ENCODE measurements at places on chromosomes 16 and 17. TPM values are rescaled to one million over a fixed set of nuclear protein-coding genes. Genes with fewer than 3 reads are reported as not detected.

DNA sequence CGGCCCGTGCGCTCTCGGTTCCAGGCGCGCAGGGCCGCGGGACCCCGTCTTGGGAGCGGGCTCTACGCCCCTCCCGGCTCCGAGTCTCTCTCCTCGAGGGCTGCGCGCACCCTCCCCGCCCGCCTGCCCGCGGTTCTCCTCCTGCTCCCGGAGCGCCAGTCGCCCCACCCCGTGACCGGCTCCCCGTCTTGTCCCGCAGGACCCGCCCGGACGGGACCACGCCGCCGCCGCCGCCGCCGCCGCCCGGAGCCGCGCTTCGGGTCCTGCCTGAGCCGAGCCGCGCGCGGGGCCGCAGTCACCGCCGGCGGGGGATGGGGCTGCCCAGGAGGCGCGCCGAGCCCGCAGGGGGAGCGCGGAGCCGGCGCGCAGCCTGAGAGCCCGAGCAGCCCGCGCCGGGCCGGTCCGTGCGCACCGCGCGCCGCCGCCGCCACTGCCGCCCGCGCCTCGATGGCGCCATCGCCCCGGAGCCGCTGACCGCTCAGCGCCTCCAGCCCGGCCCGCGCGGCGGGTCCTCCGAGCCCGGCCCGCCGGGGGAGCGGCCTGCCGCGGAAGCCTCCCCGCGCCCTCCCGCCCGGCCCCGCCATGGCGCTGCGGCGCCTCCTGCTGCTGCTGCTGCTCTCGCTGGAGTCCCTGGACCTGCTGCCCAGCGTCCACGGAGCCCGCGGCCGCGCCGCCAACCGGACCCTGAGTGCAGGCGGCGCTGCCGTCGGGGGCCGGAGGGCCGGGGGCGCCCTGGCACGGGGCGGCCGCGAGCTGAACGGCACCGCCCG is at the start of gene SHISA6:
TSS of gene SHISA6 (plus strand) at position 373 of the 770 bp plus-strand sequence.
- no peak for DNase-seq

SNX11 gene
- 27.2 TPM for total RNA-seq

GRCh38 chr17:45380046-45380765 is 52.5 kb downstream of the ARHGAP27 start:
- DNase-seq = no peak

ZKSCAN2 gene
- 4.6 TPM for total RNA-seq

GRCh38 chr17:53722407-53722806 is 100.3 kb upstream of the KIF2B start:
- no peak for DNase-seq

MRPL27 gene
- total RNA-seq = 57.6 TPM

Data from upper lobe of left lung (tissue), 6 donors.